ENCODE measurements at places on chromosomes 3 and 15. TPM values are rescaled to one million over a fixed set of nuclear protein-coding genes. Genes with fewer than 3 reads are reported as not detected.

WDR82 gene
- polyA plus RNA-seq = 77.7 TPM

SLC28A1 gene
- polyA plus RNA-seq = not detected

GCNT3 gene
- 0.11 TPM for polyA plus RNA-seq

MGLL gene
- polyA plus RNA-seq = 69.8 TPM

GHRL gene
- polyA plus RNA-seq = not detected

MEGF11 gene
- not detected for polyA plus RNA-seq

- DNase-seq = no peak
These were observed 33.7 kb downstream of the ST6GAL1 start for GRCh38 chr3:186964071-186964470.

GRCh38 chr3:175941352-175941751 is 1082.2 kb downstream of the NAALADL2 start:
- DNase-seq = no peak

GRCh38 chr3:193928354-193929209 is 207.4 kb upstream of the HES1 start:
- no peak for DNase-seq

DNA sequence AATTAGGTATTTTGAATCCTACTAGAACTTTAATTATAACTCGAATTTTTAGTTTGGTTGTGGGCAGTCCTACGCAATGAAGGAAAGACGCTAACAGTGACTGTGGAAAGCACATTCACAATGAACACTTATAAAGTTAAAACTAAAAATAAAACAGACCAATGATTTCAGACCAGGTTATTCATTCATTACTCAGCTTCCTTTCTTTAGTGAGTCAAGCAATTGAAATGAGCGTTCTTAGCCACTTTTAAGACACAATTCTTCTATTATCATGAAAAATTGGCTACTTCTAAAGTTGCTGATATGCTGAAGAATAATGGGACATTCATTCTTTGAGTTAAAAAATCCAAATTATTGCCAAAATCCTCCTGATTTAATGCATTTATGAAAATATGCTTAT is 66.0 kb upstream of the CMSS1 start:
- DNase-seq = peak; percentile 75

DNA sequence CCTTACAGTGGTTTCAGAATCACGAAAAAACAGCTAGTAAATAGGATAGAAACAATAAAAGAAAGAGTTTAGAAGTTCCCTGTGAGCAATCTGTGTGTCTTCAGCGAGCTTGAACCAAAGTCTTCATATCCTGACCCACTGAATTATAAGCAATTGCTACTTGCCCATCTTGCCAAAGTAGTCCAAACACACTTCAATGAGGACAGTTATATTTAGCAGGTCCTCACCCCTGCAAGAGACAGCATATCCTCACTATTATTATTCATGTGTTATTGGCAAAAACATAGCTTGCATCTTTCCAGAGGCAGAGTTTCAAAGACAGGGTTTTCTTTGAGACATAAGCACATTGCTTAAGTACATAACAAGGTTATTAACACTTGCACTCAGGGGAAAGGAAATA is 77.8 kb downstream of the FEZF2 start:
- DNase-seq = no peak

DNA sequence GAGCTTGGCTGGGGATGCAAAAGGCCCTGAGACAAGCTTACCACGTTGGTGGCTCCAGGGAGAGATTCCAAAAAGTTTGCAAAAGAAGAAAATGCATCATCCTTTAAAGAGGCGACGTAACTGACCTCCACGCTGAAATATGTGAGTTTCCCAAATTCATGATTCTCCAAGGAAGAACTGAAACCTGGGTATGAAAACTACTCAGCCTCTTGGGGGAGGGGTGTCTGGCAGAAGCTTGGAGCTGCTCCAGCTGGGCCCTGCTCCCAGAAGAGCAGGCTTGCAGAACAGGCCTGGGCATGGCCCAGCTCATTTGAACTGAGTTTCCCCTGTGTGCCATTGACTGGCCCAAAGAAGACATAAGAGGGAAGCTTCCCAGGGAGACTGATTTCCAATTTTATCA is 20.5 kb downstream of the CPN2 start:
- DNase-seq = peak; percentile 87

- peak; percentile 23 for DNase-seq
These were observed 14.4 kb downstream of the GOLGB1 start for GRCh38 chr3:121735047-121735696.

- DNase-seq = peak; percentile 67
These were observed 37.5 kb upstream of the STIMATE start for GRCh38 chr3:52934630-52935530.

- DNase-seq = no peak
These were observed 4.9 kb downstream of the LIMD1 start for GRCh38 chr3:45599424-45599886.

GRCh38 chr3:125045194-125045593 is 10.6 kb downstream of the HEG1 start:
- no peak for DNase-seq

GRCh38 chr15:60392986-60393790 is 4.6 kb downstream of the ANXA2 start:
- DNase-seq = peak; percentile 99

DNA sequence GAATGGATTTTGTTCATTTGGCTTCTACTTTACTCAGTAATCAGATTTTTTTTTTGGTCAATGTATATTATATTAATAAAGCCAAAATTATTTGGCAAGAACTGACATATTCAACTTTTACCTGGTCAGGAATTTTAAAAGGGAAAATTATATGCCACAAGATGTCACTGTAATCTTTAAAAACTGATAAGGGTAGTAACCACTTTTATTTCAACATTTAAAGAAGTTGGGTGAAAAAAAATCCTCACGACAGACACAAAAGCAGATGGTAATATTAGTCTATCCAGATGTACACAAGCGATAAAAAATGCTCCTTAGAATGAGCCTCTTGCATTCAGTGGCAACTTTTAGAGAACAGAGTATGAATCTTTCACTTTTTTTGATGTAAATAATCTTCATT is 101.9 kb downstream of the SERPINI1 start:
- DNase-seq = peak; percentile 52

DNA sequence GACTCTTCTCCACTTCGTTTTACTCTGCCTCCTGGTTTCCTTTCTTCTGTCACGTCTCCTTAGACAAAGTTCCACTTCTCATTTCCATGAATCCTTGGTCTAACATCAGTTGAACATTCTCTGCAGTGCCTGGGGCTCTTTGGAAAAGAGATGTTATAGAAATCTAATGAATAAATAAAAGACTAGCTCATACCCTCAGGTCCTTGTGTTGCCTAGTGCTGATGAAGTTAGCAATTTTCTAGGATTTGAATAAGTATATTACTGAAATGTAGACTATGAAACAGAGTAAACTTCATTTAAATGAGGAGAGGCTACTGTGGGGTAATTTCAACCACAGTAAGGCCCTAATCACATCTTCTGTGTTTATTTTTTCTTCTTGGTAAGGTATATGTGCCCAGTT is 146.9 kb upstream of the CADPS start:
- DNase-seq = no peak
